ENCODE measurements at places on chromosomes 4 and X.

- DNase-seq = no peak
These were observed 37.7 kb downstream of the NHS start for GRCh38 chrX:17412692-17413091.

- no peak for DNase-seq
These were observed 283.5 kb upstream of the GIMD1 start for GRCh38 chr4:106652095-106652494.

DNA sequence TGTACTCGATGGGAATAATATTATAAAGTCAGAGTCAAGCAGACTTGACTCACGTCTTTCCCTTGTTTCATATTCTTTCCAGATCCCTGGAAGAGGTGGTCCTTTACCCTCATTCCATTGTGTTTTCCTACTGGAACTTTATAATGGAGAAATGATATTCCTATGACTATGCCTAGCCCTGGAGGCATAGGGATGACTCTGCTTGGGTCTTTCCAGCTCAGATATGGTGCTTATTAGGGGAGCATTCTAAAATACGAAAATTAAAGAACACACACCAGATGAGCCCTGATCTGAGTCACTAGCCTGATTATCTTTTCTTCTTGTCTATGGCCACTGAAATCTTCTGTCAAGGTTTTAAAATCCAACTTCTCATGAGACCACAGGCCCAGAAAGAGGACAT, 231.4 kb downstream of the ANKRD50 start:
- DNase-seq = no peak

DNA sequence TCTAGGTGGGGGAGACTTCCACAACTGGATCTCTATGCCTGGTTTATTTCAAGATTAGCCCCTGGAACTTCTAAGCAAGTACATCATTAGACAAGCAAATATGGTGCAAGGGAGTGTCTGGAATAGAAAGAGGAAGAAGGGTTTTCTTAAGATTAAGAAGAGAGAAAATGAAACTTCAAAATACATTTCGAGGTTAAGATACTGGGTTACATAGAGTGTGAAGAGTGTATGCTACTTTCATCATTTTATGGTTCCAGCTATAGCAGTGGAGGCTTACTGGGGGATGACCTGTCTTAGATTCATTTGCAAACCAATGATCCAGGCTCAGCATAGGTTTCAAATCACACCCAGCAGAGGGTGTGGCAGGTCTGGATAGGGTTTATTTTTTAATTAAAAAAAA, 144.4 kb upstream of the GATB start:
- DNase-seq = no peak

DNA sequence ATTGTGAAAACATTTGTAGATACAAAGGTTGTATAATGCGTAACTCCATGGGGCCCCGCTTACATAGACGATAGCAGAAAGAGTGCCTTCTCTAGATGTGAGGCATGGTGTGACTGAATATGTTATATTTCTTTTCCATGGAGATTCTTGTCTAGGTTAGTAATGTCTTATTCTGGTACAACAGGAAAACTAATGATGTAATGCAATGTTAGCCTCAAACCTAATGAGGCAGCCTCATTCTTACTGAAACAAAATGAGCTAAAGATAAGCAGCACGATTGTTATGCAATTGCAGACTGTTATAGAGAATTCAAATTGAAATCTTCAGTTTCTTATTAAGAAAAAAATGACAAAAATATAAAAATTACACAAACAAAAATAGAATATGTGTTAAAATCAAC, 171.1 kb upstream of the ANKRD50 start:
- no peak for DNase-seq

DNA sequence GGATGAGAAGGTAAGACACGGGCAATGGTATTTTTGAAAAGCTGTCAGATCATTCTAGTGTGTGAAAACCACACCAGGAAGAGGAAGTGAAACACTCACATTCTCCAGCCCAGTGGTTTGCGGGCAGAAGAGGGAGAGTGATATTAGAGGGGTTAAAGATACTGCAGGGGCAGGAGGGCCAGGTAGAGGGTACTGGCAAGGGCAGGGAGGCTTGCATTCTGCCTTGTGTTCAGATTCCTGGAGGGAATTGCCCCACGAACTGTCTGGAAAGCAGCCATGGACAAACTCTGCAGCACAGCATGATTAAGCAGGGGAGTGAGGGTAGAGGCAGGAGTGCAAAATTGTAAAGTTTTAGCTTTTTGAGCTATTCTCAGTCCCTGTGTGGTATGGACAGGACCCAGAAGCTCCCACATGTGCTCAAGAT, 30.9 kb downstream of the NIPAL1 start:
- no peak for DNase-seq

DNA sequence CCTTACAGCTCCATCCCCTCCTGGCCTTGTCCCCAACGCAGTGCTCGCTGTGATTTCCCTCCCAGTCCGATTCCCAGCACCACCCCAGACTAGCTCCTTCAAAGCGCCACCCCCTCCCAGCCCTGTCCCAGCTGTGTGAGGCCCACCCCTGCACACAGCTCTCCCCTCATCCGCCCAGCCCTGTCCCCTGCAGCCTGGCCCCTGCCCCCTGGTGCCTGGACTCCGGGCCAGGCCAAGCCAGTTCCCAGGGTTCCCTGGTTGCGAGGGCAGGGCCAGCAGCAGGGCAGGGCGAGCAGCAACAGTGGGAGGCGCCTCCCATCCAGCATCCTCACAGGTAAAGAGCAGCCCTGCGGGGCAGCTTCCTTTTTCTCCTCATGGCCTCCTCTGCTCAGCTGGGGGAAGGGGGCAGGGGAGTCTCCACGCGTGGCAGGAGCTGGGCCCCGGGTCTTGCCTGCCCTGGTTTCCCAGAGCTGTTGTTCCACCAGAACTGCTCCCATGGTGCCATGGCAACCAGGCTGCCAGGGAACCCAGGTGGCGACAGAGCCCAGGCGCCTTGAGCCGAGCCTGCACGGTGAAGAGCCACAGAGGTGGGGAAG, 24.8 kb downstream of the IQSEC2 start:
- DNase-seq = no peak
